ENCODE measurements at places on chromosomes 4 and X. TPM values are rescaled to one million over a fixed set of nuclear protein-coding genes. Genes with fewer than 3 reads are reported as not detected.

The ASB11 gene
- total RNA-seq: not detected

The NCAPG gene
- 3.4 TPM for total RNA-seq

The ARHGEF38 gene
- total RNA-seq: 0.72 TPM

The PASD1 gene
- not detected for total RNA-seq
